ENCODE measurements at places on chromosomes 7 and 10. TPM values are rescaled to one million over a fixed set of nuclear protein-coding genes. Genes with fewer than 3 reads are reported as not detected.

Gene TMEM106B
- 43.7 TPM for total RNA-seq

Gene SP8
- total RNA-seq = not detected

Gene SSC4D
- total RNA-seq = 1.8 TPM

Gene TMEM248
- total RNA-seq = 99.3 TPM

Gene KIF11
- 7.3 TPM for total RNA-seq

Gene TMEM130
- 0.81 TPM for total RNA-seq

Gene AKR1C8
- 0.26 TPM for total RNA-seq

DNA sequence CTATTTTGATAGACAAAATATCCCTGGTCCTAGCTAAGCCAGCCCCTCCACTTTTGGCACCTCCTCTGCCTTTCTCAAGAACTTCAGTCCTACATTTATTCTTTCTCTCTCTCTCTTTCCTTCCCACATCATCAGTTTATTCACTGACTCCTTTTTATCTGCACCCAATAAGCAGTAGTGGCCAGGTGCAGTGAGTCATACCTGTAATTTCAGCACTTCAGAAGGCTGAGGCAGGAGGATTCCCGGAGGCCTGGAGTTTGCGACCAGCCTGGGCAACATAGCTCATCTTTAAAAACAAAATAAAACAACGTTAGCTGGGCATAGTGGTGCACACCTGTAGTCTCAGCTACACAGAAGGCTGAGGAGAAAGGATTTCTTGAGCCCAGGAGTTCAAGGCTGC, 19.4 kb upstream of the NRP1 start:
- DNase-seq = no peak

DNA sequence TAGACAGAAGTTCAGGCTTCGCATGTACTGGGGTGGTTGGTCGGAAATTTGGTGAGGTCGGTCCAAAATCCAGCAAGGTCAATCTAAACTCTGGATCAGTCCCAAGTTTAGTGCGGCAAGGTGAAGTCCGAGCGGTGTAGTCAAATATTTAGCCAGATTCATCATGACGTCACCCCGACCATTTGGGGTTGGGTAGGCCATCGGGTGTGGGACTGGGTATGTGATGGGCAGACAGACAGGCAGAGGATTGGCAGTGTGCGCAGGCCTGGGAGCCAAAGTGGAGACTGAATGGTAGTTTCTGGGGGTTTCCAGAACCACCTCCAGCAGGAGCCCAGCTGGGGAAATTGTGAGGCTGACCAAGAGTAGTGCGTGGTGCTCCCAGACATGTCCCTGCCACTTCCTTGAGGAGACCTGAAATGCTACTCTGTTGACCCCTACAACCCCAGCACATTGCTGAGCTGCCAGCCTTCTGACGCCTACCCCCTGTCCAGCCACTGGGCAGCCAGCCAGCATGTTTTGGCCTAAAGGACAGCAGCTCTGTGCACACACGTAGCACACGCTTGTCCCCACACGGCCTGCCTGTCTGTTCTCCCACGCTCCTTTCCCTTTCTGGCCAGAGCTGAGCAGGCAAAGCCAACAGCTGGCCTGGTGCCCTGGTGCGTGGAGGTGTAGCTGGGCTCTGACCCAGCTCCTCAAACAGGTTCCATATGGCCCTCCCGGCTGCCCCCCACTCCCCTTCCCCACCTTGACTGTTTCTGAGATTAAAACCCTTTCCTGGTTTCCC, 55.9 kb downstream of the FAM241B start:
- DNase-seq = no peak

DNA sequence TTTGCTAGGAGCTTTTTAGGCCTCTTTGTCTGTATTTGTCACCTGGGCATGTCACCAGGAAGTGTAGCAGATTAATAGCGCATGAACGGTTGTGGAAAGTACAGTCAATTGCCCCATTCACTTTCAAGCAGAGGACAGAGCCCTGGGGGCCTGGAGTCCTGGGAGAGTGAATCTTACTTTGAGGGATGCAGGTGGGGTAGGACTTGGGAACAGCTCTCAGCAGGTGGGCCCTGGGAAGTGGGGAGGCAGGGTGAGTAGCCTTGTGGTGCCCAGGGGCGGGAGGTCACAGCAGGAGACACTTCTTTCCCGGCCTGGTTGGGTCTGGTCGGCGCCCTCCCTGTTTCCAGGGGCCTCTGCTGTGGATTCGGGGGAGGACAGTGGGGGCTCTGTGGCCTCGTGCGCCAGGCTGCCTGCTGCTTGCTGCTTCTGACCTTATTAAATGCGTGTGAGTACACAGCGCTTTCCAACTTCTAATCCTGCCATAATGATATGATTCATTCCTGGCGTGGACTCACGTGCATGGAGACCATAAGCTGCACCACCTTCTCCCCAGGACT, 51.6 kb upstream of the AQP1 start:
- DNase-seq = peak; percentile 71

DNA sequence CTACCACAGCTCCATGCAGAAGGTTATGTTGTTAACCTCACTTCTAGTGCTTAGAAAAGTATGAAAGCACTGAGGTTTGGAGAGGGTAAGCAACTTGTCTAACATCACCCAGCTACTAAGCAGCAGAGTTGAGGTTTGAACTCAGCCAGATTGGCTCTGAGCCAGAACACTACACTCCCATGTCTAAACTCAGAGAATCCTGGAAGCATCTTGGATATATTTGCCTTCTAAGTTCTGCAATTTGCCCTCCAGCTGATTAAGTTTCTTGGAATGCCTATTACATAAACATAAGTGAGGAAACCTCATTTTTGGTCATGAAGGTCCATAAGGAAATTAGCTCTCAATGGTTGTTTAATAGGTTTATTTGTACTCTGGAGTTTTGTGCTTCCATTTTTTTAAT, 78.1 kb upstream of the PHYHIPL start:
- peak; percentile 65 for DNase-seq

- peak; percentile 50 for DNase-seq
Measured at GRCh38 chr10:97731346-97732051, 5.4 kb upstream of the ZFYVE27 start.

- DNase-seq = peak; percentile 94
Measured at GRCh38 chr10:96831867-96832720, at the start of gene LCOR. TSS of gene LCOR (plus strand) at chr10:96832298. CDS start at chr10:96949058, 116,760 bp downstream.

GRCh38 chr10:23157691-23158369, 34.3 kb upstream of the PTF1A start:
- no peak for DNase-seq

GRCh38 chr7:27312820-27313219, 70.2 kb downstream of the EVX1 start:
- no peak for DNase-seq

DNA sequence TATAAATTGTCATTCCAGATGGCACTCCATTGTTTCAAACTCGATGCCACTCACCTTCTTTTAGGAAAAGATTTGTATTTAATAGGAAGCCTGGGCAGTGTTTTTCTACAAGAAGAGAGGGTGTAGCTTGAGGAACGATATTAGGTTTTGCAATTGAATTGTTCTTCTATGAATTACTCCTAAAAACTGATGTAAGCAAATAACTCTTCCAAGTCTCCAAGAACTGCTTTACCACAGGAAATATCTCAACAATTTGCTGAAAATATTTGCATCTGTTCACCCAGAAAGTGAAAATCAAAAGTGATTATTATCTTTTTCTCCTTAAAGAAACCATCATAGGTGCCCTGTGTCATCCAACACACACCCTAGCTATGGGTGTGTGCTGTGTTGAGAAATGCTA, 261.3 kb upstream of the MEOX2 start:
- DNase-seq = no peak

- no peak for DNase-seq
Measured at GRCh38 chr10:125155101-125155500, 5.3 kb downstream of the CTBP2 start.

DNA sequence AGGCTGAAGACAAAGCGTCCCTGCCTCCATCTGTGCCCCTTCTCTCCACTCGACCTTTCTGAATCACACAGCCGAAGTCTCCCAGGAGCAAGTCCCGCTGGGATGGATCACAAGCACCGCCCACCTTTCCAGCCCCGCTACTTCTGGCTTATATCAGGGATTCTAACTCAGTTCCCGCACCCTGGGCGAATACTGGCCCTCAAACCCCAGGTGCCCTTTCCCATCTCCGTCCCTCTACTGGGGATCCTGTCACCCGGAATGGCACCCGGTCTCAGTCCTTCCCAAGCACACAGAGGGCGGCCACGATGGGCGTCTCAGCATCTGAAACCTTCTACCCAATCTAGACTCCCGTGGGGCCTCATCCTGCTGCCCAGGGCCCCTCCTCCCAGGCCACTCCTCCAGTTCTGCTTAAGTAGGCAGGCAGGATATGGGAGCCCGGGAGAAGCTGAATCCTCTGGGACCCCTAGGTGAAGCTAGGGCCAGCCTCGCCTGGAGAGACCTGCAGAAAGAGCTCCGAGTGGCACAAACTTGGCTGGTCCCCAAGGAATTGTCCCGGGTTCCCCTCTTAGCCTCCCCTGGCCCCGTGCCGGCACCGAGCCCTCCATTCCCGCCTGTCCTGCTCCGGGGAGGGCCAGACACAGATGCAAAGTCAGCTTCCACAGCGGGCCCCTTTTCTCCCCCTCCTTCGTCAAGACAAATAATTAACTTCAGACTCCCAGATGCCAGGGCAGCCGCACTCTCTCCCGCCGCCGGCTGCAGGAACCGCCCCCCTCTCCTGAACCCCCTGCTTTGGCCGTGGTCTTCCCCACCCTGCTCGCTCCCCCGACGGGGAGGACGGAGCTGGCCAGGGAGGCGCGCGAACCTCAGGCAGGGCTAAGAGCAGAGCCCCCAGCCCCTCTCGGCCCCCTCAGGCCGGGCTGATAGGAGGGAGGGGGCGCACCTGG, 612 bp downstream of the KCP start:
- DNase-seq = no peak

DNA sequence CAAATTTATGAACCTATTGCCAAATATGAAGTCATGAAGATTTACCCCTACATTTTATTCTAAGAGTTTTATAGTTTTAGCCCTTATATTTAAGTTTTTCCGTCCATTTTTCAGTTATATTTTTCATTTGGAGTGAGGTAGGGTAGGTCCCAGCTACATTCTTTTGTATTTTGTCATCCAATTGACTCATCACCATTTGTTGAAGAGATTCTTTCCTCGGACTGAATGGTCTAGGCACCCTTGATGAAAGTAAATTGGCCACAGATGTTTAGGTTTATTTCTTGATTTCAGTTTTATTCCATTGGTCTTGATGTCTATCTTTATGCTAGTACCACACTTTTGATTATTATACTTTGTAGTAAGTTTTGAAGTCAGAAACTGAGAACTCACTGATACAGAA, 22.7 kb downstream of the CYP2C19 start:
- no peak for DNase-seq

DNA sequence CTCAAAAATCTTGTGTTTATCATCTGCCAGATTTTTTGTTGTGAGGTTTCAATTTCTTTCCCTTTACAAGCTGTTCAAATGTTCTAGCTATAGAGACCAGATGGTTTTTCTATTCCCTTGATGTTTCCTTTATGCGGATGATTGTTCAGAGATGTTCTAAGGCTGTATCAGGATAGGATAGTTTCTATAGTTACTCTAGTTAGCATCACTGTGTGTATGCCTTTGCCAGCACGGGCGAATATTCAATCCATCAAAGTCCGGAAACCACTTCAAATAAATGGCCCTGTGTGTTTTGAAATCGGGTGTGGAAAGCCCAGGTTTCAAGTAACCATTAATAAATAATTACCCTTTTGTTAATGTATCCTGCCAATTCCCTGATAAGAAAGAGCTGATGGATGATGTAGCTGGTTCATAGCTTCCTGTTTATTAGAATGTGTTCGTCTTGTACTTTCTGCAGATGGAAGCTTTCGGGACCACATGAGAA, 149.8 kb upstream of the PRKCQ start:
- DNase-seq = peak; percentile 42

DNA sequence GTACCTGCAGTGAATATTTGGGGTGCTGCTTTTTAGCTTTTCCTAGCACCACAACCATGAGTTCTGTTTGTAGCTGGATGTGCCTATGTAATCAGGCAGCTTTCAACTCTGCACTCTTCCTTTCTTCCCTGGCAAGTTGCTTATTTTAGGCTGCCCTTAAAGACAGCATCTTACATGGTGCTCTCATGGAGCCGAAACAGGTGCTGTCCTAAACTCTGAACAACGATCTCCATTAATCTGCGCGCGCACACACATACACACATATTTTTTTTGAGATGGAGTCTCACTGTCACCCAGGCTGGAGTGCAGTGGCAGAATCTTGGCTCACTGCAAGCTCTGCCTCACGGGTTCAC, 9.1 kb downstream of the RPS24 start:
- no peak for DNase-seq

- no peak for DNase-seq
Measured at GRCh38 chr10:21954132-21954531, 49.4 kb downstream of the DNAJC1 start.

- no peak for DNase-seq
Measured at GRCh38 chr7:97460433-97460832, 271.5 kb upstream of the TAC1 start.

DNA sequence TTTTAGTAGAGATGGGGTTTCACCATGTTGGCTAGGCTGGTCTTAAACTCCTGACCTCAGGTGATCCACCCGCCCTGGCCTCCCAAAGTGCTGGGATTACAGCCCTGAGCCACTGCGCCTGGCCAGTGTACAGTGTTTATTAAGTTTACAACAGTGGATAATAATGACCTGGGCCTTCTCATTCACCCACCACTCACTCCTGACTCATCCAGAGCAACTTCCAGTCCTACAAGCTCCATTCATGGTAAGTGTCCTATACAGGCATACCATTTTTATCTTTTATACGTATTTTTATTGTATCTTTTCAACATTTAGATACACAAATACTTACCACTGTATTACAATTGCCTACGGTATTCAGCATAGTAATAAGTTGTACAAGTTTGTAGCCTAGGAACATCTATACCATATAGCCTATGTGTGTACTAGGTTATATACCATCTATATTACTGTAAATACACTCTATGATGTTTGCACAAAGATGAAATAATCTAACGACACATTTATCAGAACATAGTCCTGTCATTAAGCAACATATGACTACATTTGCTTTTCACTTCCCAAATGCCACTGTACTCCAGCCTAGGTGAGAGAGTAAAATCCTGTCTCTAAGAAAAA, 17.1 kb downstream of the HOXA1 start:
- no peak for DNase-seq

DNA sequence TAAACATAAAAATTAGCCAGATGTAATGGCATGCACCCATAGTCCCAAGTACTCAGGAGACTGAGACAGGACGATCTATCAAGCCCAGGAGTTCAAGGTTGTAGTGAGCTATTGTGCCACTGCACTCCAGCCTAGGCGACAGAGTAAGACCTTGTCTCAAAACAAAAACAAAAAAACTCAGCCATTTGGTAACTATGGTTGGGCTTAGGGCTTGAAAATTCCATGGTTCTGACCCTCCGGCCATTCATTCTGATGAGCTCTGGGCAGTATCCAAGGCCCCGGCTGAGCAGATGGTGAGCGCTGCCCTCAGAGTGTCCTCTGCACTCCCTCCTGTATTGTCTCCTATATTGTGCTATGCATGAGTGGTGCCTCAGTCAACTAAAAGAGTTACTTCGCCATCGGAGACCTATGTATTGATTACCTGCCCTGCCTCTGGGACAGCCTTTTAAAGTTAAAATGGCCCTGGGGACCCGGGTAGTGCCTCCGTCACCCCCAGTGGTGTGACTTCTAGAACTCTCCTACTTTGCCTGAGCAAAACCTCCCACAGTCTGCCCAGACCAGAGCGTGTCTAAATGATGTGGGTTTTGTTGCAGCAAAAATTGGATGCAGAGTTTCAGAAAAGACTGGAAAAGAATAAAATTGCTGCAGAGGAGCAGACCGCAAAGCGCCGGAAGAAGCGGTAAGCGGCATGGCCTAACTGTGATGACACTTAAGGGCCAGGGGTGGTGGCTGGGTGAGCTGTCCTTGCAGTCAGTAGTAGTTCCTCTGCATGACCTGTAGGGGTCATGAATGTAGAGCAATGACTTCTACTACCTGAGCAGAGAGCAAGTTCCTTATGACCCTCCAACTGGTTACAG, 8.1 kb downstream of the PRKRIP1 start:
- no peak for DNase-seq

GRCh38 chr10:71580415-71580814, 139.2 kb downstream of the C10orf105 start:
- DNase-seq = no peak
